Activated naive CD4-positive, alpha-beta T cell (primary cell): ENCODE measurements at places on chromosomes 7 and 10.
A peak's percentile ranks its signal among the peaks of the same experiment; 100 is the strongest.

- DNase-seq, result no peak
Measured at GRCh38 chr7:20958572-20958971, 171.9 kb upstream of the SP8 start.

DNA sequence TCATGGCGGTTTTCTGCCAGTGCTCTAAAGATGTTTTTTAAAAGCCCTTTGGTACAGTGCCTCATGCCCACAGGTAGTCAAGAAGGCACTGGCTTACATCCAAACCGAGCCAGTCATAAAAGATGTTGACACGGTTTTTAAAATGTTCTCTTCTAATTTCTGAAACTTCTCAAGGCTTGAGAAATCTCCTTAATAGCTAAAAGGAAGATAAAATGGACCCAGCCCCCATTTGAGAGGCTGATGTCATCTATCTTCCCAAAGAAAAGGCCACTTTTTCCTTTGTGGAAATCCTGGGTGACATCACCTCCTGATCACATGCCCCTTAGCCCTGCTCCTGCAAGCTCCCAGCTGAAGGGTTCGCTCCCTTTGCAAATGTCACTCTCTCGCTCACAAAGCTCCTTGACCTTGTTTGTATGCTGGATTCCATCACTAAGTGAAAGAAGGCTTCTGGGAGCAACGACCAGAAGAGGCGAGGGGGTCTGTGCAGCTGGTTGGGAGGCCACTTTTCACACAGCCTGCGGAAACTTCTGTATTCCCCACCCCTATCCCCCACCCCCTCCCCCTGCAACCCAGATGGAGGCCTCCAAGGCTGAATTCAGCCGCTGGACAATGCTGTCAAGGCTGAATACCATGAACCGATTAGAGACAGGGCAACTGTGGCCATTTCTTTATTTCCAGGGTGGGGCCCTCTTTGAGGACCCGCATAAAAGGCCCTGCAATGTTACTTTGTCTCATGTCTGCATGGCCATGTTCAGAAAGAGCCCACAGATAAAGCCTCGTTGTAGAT is 122.8 kb downstream of the CUBN start:
- peak; percentile 7 for DNase-seq

DNA sequence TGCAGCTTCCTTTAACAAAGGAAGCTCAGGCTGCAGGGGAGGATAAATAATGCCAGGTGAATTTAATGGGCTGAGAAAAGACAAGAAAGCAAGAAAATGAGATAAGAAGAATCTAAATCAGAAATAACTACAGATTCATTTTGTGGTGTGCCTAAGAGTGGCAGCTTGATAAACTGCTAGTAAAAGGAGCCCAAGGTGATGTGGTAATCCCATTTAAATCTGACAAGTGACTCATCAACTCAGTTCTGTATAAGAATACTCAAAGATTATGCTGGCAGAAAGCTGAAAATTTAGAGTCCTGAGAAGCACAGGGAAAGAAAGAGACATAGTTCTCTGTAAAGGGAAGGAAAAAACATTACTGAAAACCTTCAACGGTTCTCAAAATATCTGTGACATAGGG is 109.4 kb upstream of the PDE1C start:
- DNase-seq, result no peak

GRCh38 chr10:110460111-110460809 is 37.4 kb upstream of the DUSP5 start:
- no peak for DNase-seq

GRCh38 chr7:37112876-37113275 is 335.8 kb downstream of the ELMO1 start:
- DNase-seq, result no peak

GRCh38 chr10:94131885-94132284 is 138.2 kb downstream of the PLCE1 start:
- no peak for DNase-seq

DNA sequence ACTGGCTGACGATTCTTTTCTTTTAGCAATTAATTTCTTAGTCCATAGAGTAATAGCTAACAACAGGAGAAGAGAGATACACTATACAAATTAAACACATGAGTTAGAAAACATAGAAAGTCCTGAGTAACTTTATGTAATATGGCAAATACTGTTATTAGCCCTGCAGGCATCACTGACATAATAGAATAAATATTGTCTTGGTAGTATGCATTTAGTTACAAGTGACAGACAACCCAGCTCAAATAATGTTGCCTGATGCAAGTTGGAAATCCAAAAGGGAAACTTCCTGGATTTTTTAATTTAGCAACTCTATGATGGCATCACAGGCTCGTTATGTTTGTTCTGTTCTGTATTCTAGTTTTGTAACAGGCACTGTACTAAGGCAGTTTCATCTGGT is 95.1 kb downstream of the DKK1 start:
- DNase-seq, result no peak

GRCh38 chr7:76193466-76193865 is 8.2 kb upstream of the SRRM3 start:
- DNase-seq, result no peak

DNA sequence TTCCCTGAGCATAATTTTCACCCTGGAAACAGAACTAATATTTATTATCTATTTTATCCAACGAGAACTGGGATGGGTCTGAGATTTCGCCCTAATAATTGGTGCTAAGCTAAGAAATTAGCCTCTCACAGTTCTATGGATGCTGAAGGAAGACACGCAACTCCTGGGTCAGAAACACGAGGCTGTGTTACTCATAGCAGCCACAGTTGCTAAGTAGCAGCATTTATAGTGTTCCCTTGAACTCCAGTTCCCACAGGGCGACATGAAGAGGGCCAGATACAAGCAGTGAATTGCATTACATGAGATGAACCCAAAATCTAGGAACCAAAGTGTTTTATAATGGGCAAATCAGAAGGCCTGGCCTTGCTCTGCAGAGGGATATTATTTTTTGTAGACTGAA is 109.8 kb upstream of the AGR3 start:
- DNase-seq, result no peak

DNA sequence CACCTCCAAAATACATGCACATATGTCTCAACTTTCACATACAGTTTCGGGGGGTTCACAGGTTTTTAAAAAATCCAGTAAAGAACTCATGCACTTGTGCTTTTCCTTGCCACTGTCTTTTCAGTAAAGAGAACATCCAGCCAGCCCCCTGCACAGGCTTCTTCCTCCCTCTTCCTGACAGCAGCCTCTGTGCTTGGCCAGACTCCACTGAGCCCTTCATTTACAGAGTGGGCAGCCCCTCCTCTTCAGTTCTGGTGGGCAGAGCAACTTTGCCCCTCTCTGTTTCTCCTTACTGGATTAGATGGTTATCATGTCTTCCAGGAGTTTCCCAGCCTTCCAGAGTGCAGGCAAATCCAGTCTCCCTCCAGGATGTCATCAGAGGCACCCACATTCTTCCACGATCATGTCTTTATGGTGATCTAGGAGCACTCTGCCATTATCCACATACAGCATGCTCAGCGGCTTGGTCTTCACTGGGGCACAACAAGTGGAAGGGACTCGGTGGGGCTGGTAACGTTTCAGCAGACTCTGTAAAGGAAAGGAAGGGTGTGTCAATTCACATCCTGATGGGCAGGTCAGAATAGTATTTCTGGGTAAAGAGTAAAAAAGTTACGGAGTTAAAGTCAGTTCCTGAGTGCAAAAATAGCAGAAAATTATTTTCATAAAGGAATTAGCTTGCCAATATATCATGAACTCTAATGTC is 8.8 kb downstream of the NODAL start:
- no peak for DNase-seq

- no peak for DNase-seq
Measured at GRCh38 chr7:86991771-86992191, 67.7 kb downstream of the ELAPOR2 start.

- no peak for DNase-seq
Measured at GRCh38 chr7:42159130-42159529, 77.9 kb downstream of the GLI3 start.

DNA sequence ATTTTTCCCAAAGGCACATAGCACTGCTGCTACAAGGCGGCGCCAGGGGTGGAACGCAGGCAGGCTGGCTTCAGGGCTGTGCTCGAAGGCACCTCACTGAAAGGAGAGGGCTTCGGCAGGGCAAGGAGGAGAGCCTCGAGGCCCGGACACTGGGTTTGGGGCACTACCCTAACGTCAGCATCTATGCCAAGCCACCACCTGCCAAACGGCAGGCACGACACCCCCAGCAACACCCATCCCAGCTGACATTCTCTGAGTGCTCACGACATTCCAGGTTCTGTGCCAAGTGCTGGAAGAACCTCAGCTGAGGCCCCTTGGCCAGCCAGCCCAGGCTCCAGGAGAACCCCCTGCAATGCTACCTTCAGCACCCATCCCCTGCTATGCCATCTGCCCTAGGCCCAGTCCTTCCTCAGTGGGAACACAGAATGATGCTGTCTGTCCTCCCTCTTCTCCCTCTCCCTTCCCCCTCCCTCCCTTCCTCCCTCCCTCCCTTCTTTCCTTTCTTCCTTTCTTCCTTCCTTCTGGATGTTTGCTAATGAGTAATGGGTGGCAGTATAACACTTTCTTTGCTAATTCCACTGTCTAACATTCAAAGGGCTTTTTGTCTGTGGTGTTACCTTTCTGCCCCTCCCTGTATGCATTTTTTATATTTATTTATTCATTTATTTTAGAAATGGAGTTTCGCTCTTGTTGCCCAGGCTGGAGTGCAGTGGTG is 24.3 kb downstream of the ZCCHC24 start:
- no peak for DNase-seq

- DNase-seq, result no peak
Measured at GRCh38 chr7:142579946-142580345, 169.3 kb upstream of the PRSS1 start.

GRCh38 chr10:122648599-122649428 is 50.8 kb downstream of the C10orf120 start:
- DNase-seq, result no peak

DNA sequence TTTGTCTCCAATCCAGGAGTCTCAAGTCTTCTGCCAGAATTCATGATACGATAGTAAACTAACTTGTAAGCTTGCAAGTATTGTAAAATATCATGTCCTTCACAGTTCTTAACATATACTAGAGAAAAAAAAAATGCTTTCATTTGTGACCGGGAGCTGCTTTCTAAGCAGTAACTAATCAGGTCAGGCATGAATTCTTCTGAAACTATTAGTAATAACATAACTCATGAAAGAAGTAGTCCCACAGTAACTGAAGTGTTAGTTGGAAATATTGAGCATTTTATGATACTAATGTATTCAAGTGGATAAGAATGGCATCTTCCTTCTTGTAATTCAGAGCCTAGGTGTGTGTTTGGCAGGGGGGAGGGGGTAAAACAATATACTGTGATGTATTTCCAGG is 665.6 kb downstream of the DNAJB9 start:
- DNase-seq, result no peak

- no peak for DNase-seq
Measured at GRCh38 chr10:27225011-27225590, 15.5 kb downstream of the ACBD5 start.

- no peak for DNase-seq
Measured at GRCh38 chr10:110022716-110023504, 15.1 kb downstream of the ADD3 start.

- no peak for DNase-seq
Measured at GRCh38 chr10:118914629-118915028, 114.9 kb upstream of the NANOS1 start.

DNA sequence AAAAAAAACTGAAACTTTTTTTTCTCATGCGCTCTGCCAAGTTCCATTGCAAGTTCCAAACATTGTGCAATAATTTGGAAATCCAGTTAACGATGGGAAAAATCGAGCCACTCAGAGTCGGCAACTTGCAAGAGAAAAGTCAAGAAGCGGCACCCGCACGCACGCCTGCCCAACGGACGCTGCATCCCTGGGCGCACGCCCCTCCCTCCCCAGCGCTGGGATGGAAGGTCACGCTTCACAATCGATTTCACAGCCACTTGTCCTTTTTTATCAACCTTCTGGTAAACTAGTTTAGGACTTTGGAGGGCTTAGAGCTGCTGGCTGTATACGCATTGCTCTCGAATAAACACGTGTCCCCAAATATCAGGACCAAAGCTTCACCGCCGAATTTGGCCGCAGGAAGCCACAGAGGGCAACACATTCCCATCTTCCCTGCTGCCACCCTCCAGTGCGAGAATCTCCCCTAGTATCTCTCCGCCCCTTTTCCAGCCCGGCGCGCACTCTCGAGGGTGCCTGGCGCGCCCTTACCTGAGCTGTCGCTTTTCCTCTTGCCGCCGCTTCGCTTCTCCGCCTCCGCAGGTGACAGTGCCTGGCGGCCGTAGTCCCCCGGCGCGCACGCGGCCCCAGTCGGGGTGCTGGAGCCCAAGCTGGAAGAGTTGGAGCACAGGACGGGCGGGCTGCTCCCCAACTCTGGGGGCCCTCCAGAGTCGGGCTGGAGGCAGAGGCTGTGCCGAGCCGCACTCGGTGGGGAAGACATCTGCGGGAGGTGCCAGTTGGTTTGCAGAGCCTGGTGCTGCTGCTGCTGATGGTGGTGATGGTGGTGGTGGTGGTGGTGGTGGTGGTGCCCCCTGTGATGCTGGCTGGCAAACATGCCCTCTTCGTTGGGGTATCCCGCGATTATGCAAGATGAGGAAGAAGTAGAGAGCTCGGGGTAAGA is 857 bp downstream of the MEOX2 start:
- DNase-seq, result no peak

- DNase-seq, result no peak
Measured at GRCh38 chr10:49187950-49188761, at the start of gene TMEM273. TSS of gene TMEM273 (minus strand) at chr10:49188391. CDS start at chr10:49188336, 55 bp downstream.

DNA sequence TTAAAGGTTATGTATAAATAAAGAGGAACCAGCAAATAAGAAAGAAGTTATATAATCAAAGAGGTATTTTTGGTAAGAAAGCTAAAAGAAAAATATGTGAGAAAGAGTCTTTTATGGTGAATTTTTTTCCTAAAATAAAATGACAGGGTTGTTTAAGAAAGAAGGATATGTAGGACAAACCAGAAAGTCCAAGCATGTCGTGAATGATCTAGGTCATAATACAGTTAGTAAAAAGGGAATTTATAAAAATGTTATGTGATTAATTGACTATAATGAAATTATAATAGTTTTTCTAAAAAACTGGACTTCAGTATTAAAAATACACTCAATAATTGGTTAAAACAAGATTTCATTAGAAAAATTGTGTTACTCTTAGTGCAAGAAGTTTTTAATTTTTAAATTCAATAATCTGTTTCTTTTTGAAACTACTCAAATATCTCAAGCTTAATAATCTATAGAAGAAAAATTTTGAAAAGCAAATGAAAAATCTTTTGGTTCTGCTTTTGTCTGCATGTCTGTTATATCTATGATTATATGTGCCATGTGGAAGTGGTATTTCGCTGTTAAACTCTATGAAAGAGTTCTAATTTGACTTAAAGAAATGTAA is 23.3 kb downstream of the AVL9 start:
- no peak for DNase-seq

DNA sequence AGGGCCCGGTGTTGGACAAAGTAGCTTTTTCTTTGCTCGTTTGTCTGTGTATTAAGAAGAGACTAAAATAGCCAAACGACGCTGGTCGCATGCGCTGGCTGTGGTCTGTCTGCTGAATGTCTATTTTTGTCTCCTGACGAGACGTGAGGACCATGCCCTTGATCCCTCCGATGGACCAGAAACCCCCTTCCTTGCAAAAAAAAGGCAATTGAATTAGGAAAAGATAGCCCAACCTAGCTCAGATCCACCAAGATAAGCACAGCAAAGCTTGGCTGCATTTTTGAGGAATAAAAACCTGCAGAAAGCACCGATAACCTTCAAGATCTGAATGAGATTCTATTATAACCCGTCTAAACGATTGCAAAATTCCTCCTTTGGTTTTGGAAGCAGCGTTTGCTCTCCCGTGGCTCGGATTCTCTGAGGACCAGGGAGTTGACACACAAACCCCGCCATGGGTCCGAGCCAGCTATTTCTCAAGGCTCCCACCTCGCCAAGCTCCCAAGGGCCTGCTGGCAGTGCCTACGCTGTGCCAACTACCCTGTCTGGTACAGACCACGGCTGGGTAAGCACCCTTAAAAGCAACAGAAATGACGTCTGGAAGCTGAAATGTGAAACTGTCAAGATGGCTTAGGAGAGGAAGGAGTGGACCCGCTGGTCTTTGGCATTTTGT is 17.7 kb upstream of the TTYH3 start:
- DNase-seq, result no peak
